Vagina (tissue), 2 donors: ENCODE measurements at places on chromosomes 12 and 14.
A peak's percentile ranks its signal among the peaks of the same experiment; 100 is the strongest.

DNA sequence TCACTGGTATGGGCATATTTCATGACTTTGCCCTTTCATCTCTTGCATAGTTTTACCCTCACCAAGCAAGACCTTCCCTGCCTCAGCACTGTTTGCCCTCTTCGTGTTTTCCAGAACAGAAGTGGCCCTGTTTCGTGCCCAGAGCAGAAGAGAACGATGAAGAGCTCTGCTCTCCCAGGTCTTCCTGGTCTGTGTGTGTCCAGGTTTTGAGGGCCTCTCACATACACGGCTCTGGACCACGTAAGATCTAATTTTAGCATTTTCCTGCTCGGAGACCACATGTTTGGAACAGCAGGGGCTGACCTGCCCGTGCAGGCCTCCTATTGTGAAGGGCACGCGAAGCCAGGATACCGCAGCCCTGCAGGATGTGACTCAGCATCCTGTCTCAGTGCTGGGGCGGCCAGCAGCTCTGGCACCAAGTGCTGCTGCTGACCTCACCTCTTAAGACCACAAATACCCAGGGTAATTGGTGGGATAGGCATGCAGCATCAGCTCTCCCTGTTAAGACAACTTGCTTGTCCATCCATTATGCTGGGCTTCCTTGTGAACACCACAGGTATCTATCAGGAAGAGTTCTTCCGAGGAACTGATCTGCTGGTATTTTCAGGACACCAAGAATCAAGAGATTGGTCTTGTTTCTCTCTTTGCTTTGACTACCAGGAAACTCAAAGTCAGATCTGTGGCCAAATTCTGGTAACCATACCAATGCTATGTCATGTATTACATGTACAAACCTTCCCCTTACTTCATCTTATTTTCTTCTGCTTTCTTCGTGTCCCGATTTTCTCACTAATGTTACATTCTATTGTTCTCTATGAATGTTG, 19.0 kb downstream of the SSH1 start:
- DNase-seq, result peak; percentile 95

- DNase-seq, result no peak
Measured at GRCh38 chr12:61538951-61539350, 721.3 kb upstream of the USP15 start.

- DNase-seq, result no peak
Measured at GRCh38 chr12:52361553-52361952, 5.7 kb downstream of the KRT85 start.

DNA sequence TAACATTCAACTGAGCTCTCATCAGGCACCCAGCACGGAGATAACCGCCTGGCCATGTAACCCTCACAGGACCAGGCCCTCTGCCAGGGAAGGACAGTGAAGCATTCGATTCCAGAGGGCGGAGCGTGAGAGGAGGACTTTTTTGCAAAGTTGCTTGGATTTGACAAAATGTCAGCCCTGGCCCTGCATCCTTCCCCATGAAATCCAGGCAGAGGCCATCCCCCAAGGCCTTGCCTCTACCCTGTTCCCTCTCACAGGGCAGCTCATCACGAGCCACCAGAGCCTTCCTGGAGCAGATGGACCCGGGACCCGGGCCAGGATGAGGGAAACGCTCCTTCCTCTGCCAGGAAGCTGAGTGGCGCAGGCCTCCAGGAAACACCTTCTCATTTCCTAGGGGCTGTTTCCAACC, 17.0 kb downstream of the CAMKK2 start:
- DNase-seq, result no peak

- peak; percentile 46 for DNase-seq
Measured at GRCh38 chr14:95815226-95815690, 61.4 kb upstream of the TUNAR start.

GRCh38 chr12:1213205-1213604, 222.2 kb downstream of the ERC1 start:
- DNase-seq, result no peak

DNA sequence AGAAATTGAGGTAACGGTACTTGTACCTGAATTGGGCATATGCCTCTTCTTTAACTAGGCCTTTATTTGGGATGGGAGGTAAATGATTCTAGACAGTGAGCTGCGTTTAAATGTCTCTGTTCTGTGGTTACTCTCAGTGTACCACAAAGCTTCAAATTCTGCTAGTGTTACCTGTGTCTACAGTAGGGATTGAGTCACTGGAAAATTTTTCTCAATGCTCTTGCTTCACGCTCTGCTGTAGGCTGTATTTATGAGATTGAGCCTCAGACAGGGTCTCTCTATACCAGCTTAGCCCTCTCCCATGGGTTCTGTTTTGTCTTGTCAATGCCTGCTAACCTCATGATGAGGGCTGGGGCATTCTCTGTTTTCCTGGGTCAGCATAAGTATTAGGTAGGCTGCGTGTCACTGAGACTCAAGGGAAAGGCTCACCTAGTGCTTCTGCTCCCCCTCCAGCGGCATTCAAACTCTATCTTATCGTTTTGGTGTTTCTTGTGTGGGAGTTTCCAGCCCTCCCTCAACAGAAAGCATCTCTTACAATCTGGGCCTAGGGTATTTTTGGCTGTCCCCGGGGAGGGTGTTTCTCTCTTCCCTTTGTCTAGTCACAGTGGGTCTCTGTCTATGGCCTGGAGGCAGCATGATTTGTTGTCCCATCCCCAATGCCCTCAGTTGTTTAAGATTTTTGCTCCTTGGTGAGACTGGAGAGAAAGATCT, 285.8 kb downstream of the ADGRD1 start:
- DNase-seq, result no peak

- no peak for DNase-seq
Measured at GRCh38 chr14:44462381-44462780, 44.7 kb downstream of the FSCB start.

GRCh38 chr12:131619106-131619642, 91.7 kb upstream of the SFSWAP start:
- DNase-seq, result no peak

- DNase-seq, result no peak
Measured at GRCh38 chr12:100083308-100083707, 59.4 kb downstream of the BLTP3B start.

GRCh38 chr12:50151047-50151687, 16.0 kb downstream of the CERS5 start:
- no peak for DNase-seq

DNA sequence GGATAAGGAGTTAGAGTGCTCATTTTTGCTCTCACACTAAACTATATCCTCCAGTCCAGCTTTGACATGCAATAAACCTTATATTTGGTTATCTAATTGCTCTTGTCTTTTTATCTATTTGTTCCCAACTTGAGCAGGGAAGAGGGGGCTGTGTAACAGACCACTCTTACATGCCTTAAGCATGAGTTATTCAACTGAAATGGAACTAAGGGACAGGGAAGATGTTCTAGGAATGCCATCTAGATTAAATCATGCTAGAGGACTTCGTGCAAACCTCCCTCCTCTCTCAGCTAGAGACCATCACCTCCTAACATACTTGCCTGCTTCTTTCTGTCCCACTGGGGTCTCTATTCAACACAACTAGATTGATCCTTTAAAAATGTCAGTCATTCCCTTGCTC, 20.6 kb downstream of the SPX start:
- DNase-seq, result no peak

GRCh38 chr12:3092764-3093163, 15.6 kb downstream of the TSPAN9 start:
- no peak for DNase-seq
